Stimulated activated naive B cell treated with anti-CD40 and anti-IgM and Interleukin-4, amounts not matched to agents 10 μg/mL and 1 μg/mL and 100 μg/mL, for 72 hours (primary cell): ENCODE measurements at places on chromosomes 1 and 21.
A peak's percentile ranks its signal among the peaks of the same experiment; 100 is the strongest.

DNA sequence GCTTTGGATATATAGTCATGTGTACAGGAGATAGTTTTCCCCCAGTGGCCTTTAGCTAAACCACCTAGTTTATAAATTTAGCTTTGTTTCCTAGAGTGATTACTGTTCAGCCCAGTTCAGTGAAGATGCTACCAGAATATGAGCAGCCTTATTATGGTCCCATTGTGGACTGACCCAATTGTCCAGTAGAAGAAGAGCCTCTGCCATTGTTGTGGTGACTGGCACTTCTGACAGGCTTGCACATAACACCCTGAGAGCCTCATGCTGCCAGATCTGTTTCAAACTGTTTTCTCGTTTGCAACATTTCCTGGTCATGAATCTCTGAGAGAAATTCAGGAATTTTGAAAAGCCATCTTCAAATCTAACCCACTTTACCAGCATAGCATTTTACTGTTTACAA is 20.6 kb downstream of the KPNA6 start:
- H3K27ac ChIP-seq = no peak overlapping the region
- H3K4me1 ChIP-seq = peaks cover 43% of the 10 kb centered on the region
- DNase-seq = no peak
- H3K27me3 ChIP-seq = no peaks in the 10 kb centered on the region
- H3K36me3 ChIP-seq = peaks cover 9% of the 10 kb centered on the region
- no peak overlapping the region for H3K4me3 ChIP-seq

GRCh38 chr1:53552981-53553733 is 94.0 kb downstream of the DMRTB1 start:
- H3K27me3 ChIP-seq = peaks cover 5% of the 10 kb centered on the region
- no peaks in the 10 kb centered on the region for H3K4me1 ChIP-seq
- no peak overlapping the region for H3K4me3 ChIP-seq
- no peak for DNase-seq

DNA sequence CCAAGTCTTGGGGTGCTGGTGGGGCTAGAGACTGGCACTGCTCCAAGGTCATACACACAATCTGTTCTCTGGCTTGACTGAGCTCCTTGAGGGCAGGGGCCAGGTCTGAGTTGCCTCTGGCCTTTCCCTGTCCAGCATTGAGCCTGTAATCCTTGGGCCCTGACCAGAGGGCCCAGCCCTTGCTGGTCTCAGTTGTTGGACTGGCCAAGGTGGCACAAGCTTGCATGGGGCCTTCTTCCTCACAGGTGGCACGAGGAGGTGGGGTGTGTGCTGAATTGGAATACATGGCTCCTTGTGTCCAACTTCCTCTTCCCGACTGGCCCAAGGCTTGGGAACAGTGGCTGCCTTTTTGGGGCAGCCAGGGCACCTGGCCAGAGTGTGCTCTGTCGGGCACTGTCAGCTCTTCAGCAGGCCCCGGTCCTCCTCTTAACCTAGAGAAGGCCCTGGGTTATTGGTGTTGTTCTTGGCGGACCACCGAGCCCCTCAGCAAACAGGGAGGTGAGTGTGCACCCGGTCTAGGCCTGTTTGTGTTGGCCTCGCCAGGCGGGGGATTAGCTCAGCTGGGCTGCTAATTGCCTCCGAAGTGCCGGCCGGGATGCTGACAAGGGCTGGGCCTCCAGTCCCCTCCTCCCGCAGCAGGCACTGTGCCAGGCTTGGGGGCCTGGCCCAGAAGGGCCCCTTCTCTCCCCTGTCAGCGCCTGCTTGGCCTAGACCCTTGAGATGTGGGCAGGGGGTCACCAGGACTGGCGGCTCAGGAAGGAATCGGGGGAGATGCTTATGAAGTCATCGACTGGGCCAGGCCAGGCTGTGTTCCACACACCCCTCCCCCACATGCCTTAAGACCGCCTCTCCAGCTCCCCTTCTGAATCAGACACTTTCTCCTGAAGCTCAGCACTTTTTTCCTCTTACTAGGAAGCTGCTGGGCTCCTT is 28.5 kb downstream of the WNT4 start:
- no peak for DNase-seq
- peaks cover 59% of the 10 kb centered on the region for H3K36me3 ChIP-seq
- H3K4me3 ChIP-seq = no peak overlapping the region
- H3K27me3 ChIP-seq = no peaks in the 10 kb centered on the region
- H3K27ac ChIP-seq = peak overlapping the region; percentile 87

DNA sequence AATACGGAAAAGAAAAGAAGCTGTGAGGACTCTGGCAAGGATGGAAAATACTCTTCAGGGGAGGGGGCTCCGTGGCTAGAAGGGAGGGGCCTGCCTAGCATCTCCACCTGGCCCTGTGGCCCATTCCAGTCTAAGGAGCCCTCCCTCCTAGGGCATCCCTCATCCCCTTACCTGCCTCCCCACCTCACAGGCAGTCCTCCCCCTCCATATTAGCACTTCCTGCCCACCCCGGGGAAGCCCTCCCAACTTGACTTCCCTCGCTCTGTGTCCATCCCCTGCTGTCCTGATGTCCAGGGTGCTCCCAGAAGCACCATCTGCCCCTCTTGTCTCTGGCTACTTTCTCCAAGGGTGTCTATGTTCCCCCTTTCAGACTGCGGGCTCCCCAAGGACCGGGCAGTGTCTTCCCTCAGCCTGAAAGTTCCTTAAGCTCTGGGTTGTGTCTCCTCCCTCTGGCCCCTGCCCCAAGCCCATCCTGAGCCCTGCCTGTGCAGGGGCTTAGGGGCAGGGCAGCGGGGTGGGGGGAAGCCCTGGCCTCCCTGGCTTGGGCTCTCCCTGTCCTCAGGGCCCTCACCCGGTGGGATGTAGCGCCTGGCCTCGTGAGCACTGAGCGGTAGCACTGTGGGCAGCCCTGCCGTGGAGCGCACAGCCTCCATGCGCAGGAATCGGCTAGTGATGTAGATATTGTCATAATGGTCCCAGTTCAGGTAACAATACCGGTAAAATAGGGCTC is 3.9 kb downstream of the DCST2 start:
- H3K36me3 ChIP-seq = no peaks in the 10 kb centered on the region
- H3K4me1 ChIP-seq = no peaks in the 10 kb centered on the region

DNA sequence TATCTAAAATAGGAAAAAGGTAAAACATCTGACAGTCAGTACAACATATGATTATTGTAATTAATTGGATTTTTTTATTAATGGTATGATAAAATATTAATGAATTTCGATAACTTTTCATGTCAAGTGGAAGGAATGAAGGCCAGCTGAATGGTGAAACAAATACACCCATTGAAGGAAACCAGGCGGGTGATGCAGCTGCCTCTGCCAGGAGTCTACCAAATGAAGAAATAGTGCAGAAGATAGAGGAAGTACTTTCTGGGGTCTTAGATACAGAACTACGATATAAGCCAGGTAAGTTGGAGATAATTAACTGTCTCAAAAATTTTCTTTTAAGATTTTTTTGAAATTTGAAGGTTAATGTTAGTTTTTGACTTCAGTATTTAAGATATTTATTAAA is 3.2 kb downstream of the SON start:
- no peak overlapping the region for H3K4me3 ChIP-seq
- H3K4me1 ChIP-seq = peaks cover 5% of the 10 kb centered on the region
- H3K36me3 ChIP-seq = peaks cover 17% of the 10 kb centered on the region
- H3K27ac ChIP-seq = peak overlapping the region; percentile 59
- DNase-seq = no peak

- H3K4me1 ChIP-seq = no peaks in the 10 kb centered on the region
- H3K4me3 ChIP-seq = no peak overlapping the region
- H3K27ac ChIP-seq = no peak overlapping the region
- DNase-seq = no peak
Measured at GRCh38 chr1:172069534-172069933, 228.2 kb downstream of the DNM3 start.

- no peaks in the 10 kb centered on the region for H3K4me1 ChIP-seq
- H3K4me3 ChIP-seq = no peak overlapping the region
- no peaks in the 10 kb centered on the region for H3K36me3 ChIP-seq
- peaks cover 20% of the 10 kb centered on the region for H3K27me3 ChIP-seq
- no peak overlapping the region for H3K27ac ChIP-seq
- no peak for DNase-seq
Measured at GRCh38 chr1:223403184-223403815, 10.1 kb downstream of the CCDC185 start.

DNA sequence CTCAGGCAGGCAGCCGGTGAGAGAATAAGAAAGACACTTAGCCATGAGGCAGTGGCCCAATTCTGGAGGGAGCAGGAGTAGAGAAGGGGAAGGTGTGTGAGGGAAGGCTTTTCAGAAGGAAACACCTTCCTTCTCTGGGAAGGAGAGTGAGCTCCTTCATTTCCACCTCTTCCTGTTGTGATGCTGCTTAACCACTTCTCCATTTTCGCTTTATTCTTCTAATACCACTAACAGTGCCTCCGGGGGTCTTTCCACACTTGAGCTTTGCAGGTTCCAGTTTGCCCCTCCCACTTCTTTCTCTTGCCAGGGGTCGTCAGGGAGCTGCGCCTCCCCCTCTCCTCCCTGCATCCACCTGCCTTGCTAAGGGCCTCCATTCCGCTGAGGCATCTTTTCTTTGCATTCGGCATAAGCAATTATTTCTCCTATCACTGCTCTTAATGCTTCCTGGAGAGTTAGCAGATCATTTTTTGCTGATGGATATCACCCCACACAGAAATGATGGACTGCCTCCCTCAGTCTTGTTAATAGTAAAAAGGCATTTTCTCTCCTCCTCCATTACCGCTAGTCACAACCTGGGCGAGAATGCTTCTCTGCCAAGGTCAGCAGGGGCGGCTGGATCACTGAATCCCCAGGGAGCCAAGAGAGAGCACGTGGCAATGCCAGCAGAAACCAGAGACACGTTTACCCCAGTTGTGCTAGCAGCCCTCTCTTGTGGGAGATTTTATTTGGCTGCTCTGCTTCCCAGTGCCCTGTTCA is 74.8 kb downstream of the ELAVL4 start:
- H3K27me3 ChIP-seq = no peaks in the 10 kb centered on the region
- no peak for DNase-seq
- H3K4me3 ChIP-seq = no peak overlapping the region
- H3K4me1 ChIP-seq = peaks cover 2% of the 10 kb centered on the region

DNA sequence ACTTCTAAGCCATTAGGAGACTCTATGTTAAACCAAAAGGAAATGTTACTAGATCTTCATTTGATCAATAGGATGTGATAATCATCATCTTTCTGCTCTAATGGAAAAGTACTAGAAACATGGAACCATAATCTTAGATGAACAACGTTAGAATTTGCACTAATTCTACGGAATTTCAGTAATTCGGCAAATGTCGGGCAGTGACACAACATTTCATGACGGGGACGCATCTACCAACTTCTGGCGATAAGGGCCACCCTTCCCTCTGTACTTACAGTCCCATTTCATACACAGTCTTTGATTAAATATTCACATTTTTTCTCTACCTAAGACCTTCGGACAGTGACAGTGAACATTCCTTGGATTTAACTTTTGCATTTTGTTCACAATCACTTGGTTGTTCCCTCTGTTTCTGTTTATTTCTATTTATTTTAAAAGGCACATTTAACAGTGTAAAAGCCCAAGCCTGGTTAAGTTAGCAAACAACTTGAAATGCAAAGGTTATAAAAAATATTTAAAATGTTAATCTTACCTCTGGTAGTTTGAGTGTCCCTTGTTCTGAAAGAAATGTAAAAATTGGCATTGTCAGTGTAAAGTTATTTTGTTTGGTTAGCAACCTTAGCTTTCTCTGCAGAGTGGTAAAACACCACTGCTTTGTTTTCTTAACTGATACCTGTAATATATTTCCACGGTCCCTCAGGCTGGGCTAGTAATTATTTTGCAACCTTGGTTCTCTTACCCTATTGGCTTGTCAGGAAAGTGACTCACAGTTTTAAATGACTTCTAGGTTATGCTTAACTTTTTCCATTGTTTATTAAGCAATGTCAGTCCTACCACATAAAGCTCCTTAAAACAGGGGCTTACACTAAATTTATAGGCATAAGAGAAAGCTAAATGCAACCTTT is 276.9 kb downstream of the VAV3 start:
- H3K36me3 ChIP-seq = peaks cover 16% of the 10 kb centered on the region
- no peak overlapping the region for H3K4me3 ChIP-seq
- no peaks in the 10 kb centered on the region for H3K27me3 ChIP-seq
- no peaks in the 10 kb centered on the region for H3K4me1 ChIP-seq

DNA sequence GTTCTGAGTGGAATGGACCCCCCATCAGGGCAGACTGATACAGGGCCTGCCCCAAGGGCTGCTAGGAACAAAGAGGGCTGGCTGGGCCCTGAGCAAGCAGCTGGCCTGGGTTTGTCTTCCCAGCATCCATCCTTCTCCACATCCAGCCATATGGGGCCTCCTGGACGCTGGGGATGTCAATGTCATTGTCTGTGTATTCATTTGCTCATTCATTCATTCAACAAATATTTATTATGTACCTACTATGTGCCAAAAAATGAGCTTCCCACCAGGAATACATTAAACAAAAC is 15.6 kb upstream of the ECE1 start:
- no peak for DNase-seq
- H3K27me3 ChIP-seq = no peaks in the 10 kb centered on the region
- peaks cover 77% of the 10 kb centered on the region for H3K4me1 ChIP-seq
- H3K4me3 ChIP-seq = no peak overlapping the region
- no peak overlapping the region for H3K27ac ChIP-seq

DNA sequence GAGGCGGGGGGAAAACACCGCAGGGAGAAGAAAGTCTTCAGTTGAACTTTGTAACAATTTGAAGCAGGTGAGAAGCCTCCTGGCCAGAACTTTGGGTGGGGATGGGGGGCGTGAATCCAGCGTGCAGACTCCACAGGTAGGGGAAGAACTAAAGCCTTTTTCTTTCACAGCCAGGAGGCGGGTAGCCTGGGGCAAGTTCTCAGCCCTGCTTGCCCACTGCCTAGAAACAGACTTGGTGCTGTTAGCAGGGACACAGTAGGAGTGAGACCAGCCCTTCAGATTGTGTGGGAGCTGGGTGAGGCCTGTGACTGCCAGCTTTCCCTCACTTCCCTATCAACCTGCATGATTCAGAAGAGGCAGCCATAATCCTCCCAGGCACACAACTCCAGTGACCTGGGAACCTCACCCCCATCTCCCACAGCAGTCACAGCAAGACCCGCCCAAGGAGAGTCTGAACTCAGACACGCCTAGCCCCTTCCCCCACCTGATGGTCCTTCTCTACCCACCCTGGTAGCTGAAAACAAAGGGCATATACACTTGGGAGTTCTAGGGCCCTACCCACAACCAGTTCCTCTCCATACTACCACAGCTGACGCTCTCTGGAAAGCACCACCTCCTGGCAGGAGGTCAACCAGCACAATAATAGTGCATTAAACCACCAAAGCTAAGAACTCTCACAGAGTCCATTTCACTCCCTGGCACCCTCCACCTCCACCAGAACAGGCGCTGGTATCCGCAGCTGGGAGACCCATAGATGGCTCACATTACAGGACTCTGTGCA is 83.5 kb upstream of the CDC42BPA start:
- H3K4me1 ChIP-seq = peaks cover 5% of the 10 kb centered on the region
- no peak for DNase-seq
- H3K27ac ChIP-seq = no peak overlapping the region
- H3K27me3 ChIP-seq = peaks cover 14% of the 10 kb centered on the region
- no peak overlapping the region for H3K4me3 ChIP-seq
- no peaks in the 10 kb centered on the region for H3K36me3 ChIP-seq

DNA sequence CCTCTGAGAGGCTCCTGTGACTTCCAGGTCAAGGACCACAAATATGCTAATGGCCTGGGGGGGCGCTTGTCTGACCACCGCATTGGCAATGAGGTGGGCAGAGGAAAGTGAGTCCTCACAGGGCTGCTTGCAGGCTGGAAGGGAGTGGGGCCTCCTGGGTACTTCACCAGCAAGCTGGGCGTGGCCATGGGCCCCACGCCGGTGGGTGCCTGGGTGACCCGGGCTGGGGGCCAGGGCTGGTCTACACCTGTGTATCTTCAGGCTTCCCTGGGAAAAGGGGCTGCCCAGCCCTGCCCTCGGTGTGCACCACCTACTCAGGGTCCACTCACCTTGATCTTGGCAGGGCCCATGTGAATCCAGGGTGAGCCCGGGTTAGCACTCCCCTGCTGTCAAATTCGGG is 167.4 kb downstream of the PRDM16 start:
- no peaks in the 10 kb centered on the region for H3K27me3 ChIP-seq
- H3K36me3 ChIP-seq = no peaks in the 10 kb centered on the region
- no peak overlapping the region for H3K4me3 ChIP-seq
- H3K4me1 ChIP-seq = no peaks in the 10 kb centered on the region
- no peak for DNase-seq
